ENCODE measurements at places on chromosomes 1 and 21.

GRCh38 chr1:80962564-80962963 lies 838.2 kb upstream of the ADGRL2 start:
- DNase-seq, result no peak

- no peak for DNase-seq
Observed at GRCh38 chr1:59055908-59056719, 240.8 kb upstream of the FGGY start.

GRCh38 chr1:155174324-155175280 lies 953 bp downstream of the TRIM46 start:
- peak; percentile 40 for DNase-seq

DNA sequence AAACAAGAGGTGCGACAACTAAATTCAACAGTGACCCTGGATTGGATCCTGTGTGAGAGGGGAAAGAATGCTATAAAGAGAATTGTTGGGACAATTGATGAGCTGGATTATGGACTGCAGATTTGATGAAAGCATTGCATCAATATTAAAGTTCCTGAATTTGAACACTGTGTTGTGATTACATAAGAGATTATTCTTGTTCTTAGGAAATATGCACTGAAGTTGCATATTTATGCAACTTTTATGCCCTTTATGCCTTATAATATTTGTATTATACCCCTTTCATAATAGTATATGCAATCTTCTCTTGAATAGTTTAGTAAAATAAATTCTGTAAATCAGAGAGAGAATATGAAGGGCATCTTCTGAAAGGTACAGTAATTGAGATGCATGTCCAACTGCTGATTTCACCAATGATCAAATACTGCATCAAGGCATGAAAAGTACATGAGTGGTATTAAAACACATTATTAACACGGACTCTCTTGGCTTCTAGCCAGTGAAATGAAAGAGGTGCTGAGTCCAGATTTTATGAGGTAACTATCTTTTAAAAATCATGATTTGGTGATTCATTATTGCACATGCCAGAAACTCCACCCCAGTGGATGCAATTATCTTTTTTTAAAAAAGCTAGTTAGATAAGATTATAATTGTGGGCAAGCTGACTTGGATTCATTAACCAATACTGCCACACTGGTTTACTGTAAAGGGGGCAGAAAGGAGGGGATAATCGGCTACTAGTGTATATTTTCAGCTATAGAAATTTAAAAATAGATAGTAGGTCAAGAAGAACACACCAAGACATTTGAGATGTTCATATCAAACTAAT lies 19.9 kb upstream of the LPAR3 start:
- no peak for DNase-seq

GRCh38 chr1:235980976-235981375 lies 83.9 kb downstream of the NID1 start:
- DNase-seq, result no peak

- no peak for DNase-seq
Observed at GRCh38 chr1:9020305-9020704, 5.9 kb downstream of the SLC2A7 start.

GRCh38 chr21:44071359-44072104 lies 35.7 kb upstream of the PWP2 start:
- no peak for DNase-seq

DNA sequence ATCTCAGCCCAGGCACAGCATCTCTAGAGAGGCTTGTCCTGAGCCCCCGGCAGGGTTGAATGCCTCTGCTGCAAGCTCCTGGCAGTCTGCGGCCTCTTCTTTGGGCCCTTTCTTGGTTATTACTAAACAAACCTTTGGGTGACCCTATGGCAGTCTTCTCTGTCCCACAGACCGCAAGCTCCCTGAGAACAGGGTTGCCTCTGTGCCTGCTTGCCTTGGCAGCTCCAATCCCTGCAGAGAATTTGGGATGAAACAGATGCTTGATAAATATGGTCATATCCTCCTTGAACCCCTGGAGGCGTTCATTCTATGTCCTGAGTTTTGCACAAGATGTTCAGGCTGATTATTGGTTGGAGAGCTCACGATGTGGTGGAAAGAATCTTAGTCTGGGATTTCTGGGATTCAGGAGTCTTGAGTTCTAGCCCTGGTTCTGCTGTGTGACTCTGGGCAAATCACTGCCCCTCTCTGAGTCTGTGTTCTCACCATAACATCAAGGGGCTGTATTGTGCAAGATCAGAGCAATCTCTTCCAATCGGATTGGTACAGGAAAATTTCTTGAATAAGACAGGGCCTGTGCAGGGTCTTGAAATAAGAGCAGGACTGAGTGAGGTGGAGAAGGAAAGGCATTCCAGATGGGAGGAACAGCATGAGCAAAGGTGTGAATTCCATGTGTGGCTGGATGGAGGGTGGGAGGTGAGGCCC lies 49.6 kb downstream of the EDN2 start:
- DNase-seq, result no peak

GRCh38 chr1:236438614-236439013 lies 44.5 kb downstream of the EDARADD start:
- DNase-seq, result no peak

GRCh38 chr21:45821315-45821962 lies 160.1 kb upstream of the COL6A1 start:
- no peak for DNase-seq

GRCh38 chr1:62401034-62401760 lies 35.7 kb upstream of the USP1 start:
- DNase-seq, result no peak

GRCh38 chr1:117060441-117061317 lies 553 bp downstream of the TTF2 start:
- no peak for DNase-seq

Data from NCI-H187 treated with DMSO at 0.1 percent for 48 hours (cell line).